ENCODE measurements at places on chromosomes 1 and 21.

GRCh38 chr1:178580876-178581275, 68.0 kb downstream of the TEX35 start:
- DNase-seq, result no peak

DNA sequence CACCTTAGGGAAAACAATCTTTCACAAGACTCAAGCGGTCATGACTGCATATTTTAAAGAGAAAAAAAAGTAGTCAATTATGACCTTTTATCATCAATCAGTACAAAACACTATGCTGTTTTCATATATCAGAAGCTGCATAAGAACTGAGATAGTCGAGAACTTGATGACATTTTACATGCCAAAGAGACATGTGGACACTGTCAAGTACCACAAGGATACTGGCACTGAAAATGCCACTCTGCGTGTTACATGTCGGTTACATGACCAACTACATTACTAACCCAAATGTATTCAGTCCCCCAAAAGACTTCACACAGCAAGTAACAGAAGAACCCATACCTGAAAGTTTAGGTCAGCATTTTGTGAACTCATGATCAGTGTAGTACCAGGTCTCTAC, 975.0 kb upstream of the ADGRL4 start:
- no peak for DNase-seq

- DNase-seq, result no peak
Measured at GRCh38 chr1:180029524-180030135, 75.0 kb downstream of the CEP350 start.

DNA sequence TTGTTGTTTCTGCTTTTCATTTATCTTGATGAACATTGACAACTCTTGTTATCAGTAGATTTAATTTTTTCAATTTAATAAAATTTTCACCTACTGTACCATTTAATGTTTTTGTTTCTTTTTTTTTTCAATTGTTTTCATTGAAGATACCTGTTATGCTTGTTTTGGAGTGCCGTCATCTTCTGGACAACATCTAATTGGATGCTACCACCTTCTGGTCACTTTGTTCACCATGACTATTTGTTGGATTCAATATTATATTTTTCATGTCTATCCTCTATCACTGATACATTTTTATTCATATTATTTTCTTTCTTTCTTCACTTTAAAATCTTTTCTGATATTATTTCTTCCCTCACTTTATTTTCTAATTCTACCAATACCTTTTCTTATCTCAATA, 14.0 kb downstream of the KRTAP21-2 start:
- no peak for DNase-seq

DNA sequence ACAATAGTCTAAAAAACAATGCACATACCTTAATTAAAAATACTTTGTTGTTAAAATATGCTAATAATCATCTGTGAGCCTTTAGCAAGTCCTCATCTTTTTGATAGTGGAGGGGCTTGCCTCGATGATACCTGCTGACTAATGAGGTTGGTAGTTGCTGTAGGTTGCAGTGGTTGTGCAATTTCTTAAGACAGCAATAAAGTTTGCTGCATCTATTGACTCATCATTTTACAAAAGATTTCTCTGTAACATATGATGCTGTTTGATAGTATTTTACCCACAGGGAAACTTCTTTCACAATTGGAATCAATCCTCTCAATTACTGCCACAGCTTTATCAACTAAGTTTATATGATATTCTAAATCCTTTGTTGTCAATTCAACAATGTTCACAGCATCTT, 7.6 kb downstream of the C1orf87 start:
- DNase-seq, result peak; percentile 53

GRCh38 chr1:178642282-178642681, 82.8 kb upstream of the RALGPS2 start:
- DNase-seq, result no peak

DNA sequence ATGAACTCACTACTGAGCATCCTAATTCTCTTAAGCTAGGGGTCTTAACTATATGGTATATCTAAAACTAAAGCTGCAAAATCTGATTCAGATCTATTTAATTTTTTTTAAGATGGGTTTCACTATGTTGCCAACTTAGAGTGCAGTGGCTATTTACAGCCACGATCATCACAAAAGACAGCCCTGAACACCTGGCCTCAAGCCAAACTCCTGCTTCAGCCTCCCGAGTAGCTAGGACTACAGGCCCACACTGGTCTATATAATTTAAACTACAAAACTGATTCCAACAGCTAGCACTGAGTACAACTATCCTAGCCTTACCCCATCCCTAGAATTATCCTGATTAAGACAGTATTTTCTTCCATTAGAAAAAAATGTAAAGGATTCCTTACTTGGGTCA, 37.1 kb downstream of the EIF4G3 start:
- DNase-seq, result peak; percentile 18

DNA sequence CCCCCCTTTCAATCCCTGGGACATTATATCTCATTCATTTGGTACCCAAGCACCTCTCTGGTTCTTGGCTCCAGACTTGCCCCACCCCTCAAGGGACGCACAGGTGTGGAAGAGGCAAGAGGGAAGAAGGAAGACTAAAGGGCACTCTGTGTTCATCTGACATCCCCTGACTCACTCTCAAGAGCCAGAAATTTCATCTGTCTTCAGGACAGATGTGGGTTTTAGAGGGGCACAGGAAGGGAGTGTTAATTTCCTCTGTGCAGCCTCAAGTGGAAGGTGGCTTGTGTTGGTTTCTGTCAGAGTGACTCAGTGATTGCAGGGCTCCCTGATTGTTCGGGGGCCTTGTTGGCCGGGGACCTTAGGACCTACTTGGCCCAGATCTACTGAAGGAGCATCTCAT, 2.4 kb downstream of the C2CD4D start:
- DNase-seq, result no peak

DNA sequence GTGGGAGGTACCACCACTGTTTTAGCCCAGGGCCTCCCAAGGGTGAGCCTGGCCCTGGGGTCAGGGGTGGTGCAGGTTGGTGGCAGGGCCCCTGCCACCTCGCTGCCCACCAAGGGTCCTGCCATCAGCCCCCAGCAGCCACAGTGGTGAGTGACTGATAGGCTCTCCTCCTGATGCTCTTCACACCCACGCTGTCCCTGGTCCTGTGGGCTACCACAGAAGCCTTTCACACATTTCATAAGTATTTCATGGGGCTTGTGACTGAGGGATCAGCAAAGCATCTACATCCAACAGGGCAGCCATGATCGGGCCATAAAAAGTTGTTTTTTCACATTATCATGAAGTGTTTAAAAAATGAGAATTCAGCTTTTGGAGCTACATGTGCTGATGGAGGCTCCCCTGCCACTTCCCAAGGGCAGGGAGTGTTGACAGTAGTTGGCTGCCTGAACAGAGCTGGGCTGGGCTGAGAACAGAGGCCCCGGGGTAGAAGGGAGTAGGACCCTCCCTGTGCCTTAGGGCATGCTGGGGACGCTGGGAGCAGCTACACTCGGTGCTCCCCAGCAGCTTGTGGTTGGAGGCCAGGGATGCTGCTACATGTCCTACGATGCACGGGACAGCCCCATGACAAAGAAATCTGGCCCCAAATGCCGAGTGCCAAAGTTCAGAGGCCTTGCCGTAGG, 73.1 kb upstream of the TMEM51 start:
- no peak for DNase-seq

GRCh38 chr1:14576155-14576554, 22.3 kb upstream of the KAZN start:
- DNase-seq, result no peak

DNA sequence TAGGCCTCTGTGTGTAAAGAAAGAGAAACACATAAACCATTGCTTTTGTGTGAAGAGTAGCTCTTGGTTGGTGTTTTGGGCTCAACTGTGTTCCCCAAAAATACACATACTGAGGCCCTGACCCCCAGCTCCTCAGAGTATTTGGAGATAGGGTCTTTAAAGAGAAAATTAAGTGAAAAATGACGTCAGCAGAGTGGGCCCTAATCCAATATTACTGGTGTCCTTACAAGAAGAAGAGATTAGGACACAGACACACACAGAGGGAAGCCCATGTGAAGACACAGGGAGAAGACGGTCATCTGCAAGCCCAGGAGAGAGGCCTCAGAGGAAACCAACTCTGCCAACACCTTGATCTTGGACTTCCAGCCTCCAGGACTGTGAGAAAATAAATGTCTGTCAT, 76.9 kb upstream of the PGBD5 start:
- no peak for DNase-seq

DNA sequence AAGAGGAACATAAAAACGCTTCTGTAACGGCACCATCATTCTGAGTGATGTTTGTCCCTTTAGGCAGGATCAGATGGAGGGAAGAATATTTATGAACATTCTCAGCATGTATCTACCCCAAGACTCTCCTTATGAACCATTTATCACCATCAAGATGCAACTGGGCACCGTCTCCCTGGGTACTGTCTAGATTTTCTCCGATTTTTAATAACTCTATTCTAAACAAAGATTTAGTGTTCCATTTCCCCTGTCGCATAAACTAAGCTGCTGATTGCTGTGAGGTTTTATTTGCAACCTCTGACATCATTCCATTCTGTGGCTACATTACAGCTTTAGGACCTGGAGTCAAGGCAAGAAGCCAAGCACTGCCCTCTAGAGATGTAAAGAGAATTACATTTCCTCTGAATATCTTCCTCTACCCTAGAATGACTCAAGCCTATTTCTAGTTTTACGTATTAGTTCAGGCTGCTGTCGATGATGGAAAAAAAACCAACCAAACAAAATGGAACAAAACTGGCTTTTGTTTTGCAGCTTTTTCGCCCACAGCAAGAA, 130.1 kb upstream of the MAP1LC3C start:
- DNase-seq, result peak; percentile 10

DNA sequence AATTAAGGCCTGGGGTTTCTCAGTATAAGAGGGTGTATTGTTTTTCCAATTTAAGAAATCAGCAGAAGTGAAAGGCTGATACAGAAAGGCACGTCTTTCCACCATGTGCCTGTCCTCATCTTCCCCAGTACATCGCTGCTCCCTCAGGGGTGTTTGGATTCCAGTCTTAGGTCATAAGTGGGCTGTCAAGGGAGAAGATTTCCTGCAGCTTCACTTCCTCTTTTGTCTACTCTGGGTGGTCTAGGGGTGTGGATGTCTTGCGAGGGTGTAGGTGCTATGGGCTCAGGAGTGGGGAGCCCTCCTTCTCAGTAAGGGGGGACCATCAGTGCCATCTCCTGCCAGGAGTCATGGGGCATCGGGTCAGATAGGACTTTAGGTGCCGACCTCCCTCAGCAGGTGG, 999.8 kb upstream of the NCAM2 start:
- DNase-seq, result no peak

DNA sequence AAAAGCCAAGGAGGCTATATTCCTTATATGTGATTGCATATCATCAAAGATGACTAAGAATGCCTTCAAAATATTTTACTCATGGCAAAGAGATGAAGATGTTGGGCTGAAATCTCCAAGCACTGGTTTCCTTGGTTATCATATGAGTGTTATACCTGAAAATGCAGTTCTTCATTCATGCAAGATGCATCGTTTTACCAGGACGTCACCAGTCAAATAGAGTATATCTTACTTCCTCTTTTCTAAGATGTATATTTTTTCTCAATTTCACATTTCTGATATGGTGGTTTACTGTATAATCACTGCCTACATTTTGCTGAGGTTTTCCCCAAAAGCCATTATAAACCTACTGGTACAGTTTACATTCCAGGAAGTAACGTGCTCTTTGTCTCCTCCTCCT, 1085.7 kb downstream of the NCAM2 start:
- DNase-seq, result no peak

- no peak for DNase-seq
Measured at GRCh38 chr1:180435566-180435965, 66.8 kb downstream of the ACBD6 start.

- no peak for DNase-seq
Measured at GRCh38 chr1:104636581-104636980, 886.9 kb downstream of the AMY1C start.

- DNase-seq, result no peak
Measured at GRCh38 chr1:162573136-162573535, 11.6 kb downstream of the UAP1 start.

- DNase-seq, result peak; percentile 71
Measured at GRCh38 chr1:184622136-184622823, 132.4 kb downstream of the EDEM3 start.

DNA sequence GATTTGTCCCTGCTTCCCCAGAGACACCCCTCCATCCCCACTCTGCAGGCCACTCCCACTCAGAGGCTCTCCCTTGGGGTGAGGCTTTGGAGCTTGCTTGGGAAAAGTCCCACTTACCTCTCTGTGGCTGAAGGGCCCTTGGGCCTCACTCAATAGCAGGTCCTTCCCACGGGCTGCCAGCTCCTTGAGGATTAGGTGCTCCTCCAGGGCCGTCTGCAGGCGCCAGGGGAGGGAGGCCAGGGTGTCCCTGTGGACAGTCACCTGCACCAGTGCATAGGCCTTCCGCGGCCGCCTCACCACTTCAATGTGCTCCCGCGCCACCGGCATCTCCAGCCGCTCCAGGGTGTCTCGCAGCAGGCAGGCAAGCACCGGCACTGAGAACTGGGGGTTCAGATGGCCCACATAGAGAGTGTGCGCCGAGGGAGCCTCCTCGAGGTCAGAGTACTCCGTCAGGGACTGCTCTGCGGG, 1.4 kb downstream of the SLFNL1 start:
- DNase-seq, result no peak

DNA sequence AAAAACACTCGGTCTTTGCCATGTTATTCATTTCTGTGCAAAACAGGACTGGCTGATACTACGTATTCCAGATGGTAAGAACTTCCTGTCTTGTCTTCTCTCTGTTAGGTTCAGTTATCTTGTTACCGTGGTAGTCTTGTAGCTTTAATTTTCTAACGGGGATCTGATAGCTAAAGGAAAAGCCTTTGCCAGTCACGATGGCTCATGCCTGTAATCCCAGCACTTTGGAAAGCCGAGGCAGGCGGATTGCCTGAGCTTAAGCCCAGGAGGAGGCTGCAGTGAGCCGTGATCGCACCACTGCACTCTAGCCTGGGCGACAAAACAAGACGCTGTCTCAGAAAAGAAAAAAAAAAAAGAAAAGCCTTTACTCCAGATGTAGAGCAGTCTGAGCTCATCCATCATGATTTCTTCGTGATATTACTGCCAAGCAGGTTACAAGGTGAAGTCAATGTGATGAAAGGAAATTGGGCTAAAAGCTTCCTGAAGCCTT, 11.1 kb upstream of the MSTO1 start:
- peak; percentile 37 for DNase-seq

GRCh38 chr1:41568204-41568603, 83.7 kb upstream of the EDN2 start:
- DNase-seq, result no peak

DNA sequence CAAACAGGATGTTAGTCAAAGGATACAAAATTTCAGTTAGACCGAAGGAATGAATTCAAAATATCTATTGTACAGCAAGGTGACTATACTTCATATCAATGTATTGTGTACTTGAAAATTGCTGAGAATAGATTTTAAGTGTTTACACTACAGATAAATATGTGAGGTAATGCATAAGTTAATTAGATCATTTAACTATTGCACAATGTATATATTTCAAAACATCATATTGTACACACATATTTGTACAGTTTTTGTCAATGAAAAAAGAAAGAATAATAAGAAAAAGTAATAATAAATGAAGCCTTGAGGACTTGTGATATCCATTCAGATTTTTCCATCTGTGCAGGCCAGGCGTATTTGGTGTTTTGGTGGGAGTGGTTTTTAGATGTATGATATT, 367.4 kb upstream of the SNX7 start:
- no peak for DNase-seq

- DNase-seq, result no peak
Measured at GRCh38 chr1:39789571-39790110, 976 bp upstream of the BMP8B start.

- peak; percentile 60 for DNase-seq
Measured at GRCh38 chr1:99766378-99766800, at the start of gene FRRS1. FRRS1 (minus strand) TSS chr1:99766635; CDS start chr1:99748768, 17,867 bp downstream.

GRCh38 chr1:212769459-212770167, 22.0 kb downstream of the NSL1 start:
- DNase-seq, result no peak

All from fibroblast of skin of scalp (primary cell).